ENCODE measurements at places on chromosomes 1 and 21. TPM values are rescaled to one million over a fixed set of nuclear protein-coding genes. Genes with fewer than 3 reads are reported as not detected.

DNA sequence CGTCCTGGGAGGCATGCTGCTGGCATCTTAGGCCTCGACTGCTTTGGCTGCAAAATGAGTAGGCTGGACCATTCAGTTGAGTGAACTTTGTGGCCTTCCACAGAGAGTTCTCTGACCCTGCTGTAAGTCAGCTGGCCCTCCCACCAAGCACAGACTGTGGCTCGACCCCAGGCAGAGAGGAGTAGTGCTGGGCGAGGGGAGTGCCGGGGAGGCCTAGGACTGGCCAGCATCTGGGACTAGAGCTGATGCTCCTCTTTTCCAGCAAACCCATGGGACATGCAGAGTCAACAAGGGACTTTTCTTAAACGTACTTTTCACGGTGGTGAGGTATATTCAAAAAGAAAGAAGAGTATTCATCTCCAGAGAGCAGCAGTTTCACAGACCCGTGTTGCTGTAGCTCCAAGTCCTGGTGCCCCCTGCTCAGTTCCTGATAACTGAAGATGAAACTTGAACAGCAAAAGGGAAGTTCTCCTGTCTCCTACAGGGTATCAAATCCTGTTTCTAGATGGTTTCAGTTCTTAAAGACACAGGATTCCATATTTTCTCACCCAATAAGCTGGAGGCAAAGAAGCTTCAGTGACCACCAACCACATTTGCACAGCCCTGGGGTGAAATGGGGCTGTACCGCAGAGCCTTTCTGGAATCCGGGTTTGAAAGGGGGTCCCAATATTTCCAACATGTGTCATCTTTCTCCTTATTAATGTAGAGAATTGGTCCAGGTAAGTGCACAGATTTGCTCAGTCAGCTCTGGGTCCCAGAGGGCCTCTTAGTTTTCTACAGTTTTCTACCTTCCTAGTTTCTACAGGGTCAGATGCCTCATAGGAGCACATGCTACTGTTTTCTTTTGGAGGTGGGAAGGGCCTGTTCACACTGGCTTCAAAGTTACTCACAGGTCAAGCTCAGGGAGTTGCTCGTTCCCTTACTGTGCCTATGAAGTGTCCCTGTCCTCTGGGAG is 20.9 kb downstream of the BATF3 start:
- H3K4me3 ChIP-seq, result no peak overlapping the region
- no peaks in the 10 kb centered on the region for H3K36me3 ChIP-seq
- H3K4me1 ChIP-seq, result peaks cover 13% of the 10 kb centered on the region
- DNase-seq, result no peak

Gene SERTAD4
- 0.30 TPM for total RNA-seq

Gene FNDC5
- 66.2 TPM for total RNA-seq

Gene ZBTB40
- 19.0 TPM for total RNA-seq

Gene SPATA21
- total RNA-seq, result 0.05 TPM

Measured in SJCRH30 (cell line).